ENCODE measurements at places on chromosomes 3 and 15. TPM values are rescaled to one million over a fixed set of nuclear protein-coding genes. Genes with fewer than 3 reads are reported as not detected.

The RPP25 gene
- 17.1 TPM for total RNA-seq

The GALNT15 gene
- 492 TPM for total RNA-seq

- DNase-seq = no peak
Measured at GRCh38 chr15:26721232-26721967, 51.5 kb downstream of the GABRB3 start.

DNA sequence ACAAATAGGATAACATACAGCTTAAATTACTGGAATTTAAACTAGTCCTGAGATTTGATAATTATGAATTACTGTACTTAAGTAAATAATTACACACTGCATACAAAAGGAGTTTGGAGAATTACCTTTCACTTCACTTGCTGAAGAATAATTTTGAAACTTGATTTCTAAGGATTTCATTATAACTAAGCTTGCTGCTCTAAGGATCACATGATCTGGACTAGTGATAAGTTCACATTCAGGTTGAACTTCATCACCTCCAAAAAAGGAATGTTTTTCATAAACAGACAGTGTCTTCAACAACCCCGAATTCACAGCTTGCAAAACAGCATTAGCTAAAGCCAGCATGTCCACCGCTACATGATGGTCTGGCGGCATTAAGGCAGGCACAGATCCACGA is 28.5 kb downstream of the LINS1 start:
- no peak for DNase-seq

GRCh38 chr3:172129498-172129849 is 90.1 kb downstream of the FNDC3B start:
- no peak for DNase-seq

The MRPS11 gene
- 25.6 TPM for total RNA-seq

The IDH3A gene
- total RNA-seq = 52.0 TPM

DNA sequence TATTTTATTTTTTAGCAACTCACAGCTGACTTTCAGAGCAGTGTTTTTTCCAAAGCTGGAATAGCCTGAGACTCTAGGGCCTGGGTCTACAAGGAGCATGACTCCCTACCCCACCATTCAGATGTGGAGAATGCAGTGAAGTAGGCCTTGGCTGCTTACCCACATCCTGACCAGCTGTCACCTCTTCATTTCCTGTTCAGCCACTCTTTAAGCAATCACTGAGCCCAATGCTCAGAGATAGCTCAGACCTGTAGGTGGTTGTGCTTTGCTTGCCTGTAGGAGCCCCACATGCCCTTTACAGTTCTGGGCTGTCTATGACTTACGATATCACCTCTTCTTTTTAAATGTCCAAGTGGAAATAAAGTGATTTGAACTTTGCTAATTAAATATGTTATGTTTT is 148.1 kb downstream of the NEK11 start:
- no peak for DNase-seq

Data from breast epithelium (tissue), 4 donors.